ENCODE measurements at places on chromosomes 12 and 14.

DNA sequence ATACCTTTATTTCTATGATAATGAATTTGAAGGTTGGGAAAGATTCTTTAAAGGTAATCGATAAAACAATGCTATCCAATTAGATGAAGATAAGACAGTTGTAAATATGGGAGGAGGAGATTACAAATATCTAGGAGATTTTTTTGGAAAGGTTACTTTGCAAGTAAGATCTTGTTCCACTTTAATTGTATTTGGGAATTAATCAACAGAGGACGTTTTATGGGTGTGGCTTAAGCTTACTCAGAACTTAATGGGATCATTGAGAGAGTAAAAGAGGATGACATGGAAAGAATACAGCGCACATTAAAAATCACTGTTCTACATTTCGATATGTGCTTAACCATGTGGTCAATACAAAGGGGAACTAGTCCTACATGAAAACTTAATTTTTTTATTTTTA, 3.5 kb upstream of the LRIG3 start:
- no peak for DNase-seq

DNA sequence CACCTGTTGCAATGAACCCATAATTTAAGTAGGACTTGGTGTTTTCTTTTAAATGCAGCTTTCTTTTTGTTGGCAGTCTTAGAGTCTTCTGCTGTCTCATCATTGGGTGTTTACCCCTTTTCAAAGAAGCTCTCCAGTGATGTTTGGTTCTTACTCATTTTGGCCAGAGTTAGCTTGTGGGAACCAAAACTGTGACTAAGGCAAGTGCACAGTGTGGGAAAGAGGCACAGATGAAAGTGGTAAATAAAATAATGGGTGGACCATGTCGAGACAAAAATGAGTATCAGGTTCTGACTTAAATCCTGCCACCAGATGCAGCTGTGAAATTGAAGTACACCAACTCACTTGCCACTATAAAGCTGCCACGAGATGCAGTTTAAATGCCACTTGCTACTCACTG, 615.4 kb upstream of the MIS18BP1 start:
- no peak for DNase-seq

DNA sequence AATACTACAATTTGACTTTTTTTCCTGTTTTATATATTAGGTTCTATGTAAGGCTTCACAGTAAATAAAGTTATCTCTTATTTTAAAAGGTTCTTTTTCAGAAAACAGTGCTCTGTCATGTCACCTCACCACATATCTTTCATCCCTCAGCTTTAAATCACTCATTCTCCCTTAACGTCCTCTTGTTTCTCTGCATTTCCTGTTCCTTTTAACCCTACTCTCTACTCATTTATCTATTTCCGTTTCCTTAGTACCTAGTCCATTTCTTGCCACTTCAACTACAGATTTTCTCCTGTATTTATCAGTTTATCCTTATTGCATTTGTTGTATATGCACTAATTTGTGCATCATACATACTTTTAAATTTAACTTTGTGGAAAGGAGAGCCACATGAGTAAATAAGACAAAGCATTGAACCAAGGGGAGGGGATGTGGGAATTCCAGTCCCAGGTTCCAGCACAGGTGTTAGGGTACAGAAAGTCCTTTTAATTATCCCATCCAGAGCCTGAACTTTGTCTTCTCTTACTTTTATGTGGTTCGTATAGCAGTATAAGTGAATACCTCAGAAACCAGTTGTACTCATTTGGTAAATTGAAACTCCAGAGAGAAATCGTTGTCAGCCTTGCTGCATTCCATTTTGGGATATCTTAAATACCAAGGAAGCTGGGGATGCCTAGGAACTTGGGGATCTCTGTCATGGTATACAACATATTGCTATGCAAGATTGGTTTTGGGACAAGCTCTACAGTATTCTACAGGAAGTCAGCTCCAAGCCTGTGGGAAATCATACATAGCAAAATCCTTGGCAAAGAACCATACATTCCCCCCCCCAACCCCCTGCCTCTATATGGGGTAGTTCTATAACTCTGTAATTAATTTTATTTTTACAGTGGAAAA, 120.5 kb downstream of the DIP2B start:
- DNase-seq = no peak

- no peak for DNase-seq
These were observed 21.0 kb downstream of the CFL2 start for GRCh38 chr14:34693228-34693939.

- DNase-seq = no peak
These were observed 752 bp downstream of the DACT1 start for GRCh38 chr14:58638231-58639197.

DNA sequence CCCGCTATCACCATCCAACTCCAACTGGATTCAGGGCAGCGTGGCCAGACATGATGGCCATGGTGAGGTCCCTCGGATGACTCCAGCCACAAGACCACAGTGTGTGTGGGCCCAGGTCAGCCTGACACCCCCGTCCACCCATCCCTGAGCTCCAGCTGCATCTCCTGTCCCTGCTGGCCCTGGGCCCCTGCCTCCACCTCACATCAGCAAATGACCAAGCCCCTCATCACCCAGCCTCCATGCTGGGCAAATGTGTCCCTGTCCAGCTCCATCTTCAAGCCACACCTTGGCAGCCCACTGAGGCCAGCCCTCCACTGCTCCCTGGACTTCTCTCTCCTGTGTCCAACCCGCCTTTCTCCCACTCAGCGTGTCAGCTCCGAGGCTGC, 3.2 kb downstream of the GPR132 start:
- DNase-seq = no peak

DNA sequence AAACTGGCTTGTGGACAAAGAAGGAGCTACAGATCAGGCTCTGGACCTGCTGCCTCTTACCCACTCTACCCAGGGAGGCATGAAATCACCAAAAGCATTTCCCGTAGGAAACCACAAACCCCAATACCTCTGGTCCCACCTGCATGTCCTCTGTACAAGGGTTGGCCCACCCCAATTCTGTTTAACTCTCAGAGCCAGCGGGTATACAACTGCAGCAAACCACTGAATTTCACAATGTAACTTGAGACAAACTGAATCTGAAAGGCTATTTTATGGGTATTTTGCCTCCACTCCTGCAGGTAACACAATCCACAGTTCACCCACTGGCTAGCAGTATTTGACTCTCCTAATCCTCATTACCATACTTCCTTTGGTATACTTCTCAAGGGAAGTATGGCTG, 16.5 kb downstream of the SIX1 start:
- no peak for DNase-seq

DNA sequence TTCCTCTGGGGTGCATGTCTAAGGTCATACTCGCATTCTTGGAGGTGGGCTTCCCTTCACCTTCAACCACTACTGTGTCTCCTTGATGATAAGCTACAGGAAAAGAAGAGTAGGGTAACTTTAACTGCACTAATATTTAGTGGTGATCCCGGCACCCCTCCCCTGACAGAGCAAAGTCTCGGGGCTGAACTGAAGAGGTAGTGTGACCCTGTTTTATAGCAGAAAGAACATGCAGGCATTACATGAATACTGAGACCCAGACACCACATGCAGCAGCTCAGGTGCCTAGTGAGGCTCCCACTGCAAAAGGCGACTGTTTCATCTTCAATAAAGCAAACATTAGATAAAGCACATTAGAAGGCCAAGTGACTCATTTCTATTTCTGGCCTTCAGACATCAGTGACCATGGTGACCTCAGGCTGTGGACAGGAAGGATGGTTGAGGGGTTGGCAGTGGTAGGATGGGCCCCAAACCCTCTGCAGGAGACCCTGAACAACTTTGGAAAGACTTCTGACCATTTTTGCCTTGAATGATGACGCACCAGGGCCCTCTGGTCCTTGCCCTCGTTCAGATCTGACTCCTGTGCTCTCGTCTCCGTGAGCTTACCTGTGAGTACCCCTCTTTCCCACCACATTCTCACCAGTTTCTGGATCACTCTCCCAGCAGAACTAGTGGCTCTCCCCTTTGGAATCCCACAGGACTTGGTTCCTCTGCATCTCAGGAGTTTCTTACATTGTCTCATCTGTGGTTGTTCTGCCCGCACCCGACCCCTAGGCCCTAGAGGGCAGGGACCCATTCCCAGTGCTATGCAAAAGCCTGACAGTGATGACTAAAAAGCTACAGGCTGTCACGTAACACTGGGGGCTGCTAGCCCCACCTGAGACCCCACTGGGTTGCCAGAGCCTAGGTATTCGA, 23.8 kb upstream of the JPH4 start:
- no peak for DNase-seq
